Astrocyte of the cerebellum (primary cell): ENCODE measurements at places on chromosomes 5 and 9.

DNA sequence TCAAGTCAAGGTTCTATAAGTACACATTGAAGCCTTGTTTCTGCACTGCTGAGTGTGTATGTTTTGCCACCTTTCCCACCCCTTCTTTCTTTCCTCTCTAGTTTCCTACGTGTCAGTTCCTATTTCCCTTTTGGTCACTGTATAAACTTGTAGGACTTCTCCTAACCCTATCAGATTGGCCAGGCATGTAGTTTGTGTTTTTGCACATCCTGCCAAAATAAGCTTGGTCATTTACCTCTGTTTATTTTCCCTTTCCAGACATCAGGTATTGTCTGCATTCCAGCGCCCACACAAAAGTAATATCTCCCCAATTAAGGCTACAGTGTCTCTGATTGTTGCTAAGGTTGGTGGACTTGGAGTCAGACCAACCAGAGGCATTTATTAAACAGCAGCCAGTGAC lies 252.9 kb upstream of the MPDZ start:
- DNase-seq = no peak

- DNase-seq = no peak
Measured at GRCh38 chr5:2602451-2603271, 148.8 kb downstream of the IRX2 start.

DNA sequence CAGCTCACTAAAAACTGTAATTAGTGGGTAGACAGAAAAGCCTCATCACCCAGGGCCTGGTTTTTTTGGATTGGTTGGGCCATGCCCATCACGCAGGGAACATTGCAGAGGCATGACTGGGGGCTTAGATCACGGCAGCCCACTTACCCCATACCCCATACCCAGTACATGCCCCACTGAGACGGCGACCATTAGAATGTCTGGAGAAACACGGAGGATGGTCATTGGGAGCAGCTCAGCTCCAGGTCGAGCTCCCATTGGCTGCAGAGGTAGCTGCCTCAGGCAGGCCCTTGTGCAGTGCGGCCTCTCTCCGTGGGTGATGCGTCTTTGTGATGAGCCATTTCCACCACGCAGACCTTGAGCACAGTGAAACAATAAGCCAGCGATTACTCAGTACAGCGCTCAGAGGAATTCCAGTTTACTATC lies 204.0 kb downstream of the GADD45G start:
- no peak for DNase-seq

DNA sequence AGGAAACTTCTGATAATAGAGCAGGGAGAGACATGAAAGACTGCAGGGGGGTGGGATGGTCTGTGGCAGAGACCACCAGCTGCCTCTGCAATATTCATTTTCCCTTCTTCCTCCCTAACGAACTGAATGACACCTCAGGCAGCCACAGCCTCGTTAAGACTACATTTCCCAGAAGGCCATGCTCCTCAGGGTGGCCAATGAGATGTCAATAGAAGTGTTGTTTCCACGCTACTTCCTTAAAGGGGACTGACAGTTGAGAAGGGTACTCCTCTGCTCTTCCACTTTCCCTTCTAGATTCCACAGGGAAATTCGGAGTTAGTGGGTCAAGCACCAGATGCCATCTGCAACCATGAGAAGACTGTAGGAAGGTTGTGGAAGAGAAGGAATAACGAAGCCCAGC lies 52.0 kb upstream of the DAPK1 start:
- DNase-seq = no peak

DNA sequence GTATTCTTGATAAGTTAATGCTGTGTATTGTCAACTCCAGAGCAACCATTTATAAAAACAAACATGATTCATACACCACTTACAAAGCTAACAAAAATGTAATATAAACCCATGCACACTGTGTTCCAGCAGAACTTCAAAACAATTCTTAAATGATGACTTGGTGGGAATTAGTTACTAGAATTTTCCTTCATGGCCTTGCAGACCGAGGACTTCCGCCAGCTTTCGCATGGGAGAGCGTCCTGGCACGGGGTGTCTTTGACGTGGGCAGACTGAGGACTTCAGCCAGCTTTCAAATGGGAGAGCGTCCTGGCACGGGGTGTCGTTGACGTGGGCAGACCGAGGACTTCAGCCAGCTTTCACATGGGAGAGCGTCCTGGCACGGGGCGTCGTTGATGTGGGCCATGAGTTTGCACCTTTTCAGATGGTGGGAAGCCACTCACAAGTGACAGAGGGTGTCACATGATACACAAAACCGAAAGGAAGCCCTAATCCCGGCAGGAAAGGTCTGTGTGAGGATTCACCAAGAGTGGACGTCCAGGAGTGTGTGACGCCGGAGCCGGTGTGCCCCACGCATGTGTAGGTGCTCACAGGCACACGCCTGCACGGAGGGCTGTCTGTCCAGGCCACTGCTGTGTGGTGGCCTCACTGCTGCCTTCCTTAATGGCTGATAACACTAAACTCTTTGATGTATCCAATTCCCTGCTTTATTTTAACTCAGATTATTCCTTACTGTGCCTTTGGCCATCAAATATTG lies 211.3 kb upstream of the IRX4 start:
- DNase-seq = peak; percentile 70

- DNase-seq = no peak
Measured at GRCh38 chr9:79408617-79409016, 163.1 kb upstream of the TLE4 start.

GRCh38 chr5:104372376-104372775 lies 809.8 kb upstream of the NUDT12 start:
- DNase-seq = no peak

- DNase-seq = no peak
Measured at GRCh38 chr9:123434619-123435240, 78.7 kb downstream of the CRB2 start.

GRCh38 chr9:114799441-114799840 lies 6.4 kb downstream of the TNFSF15 start:
- DNase-seq = no peak

- no peak for DNase-seq
Measured at GRCh38 chr9:17422994-17423680, 155.7 kb upstream of the SH3GL2 start.

DNA sequence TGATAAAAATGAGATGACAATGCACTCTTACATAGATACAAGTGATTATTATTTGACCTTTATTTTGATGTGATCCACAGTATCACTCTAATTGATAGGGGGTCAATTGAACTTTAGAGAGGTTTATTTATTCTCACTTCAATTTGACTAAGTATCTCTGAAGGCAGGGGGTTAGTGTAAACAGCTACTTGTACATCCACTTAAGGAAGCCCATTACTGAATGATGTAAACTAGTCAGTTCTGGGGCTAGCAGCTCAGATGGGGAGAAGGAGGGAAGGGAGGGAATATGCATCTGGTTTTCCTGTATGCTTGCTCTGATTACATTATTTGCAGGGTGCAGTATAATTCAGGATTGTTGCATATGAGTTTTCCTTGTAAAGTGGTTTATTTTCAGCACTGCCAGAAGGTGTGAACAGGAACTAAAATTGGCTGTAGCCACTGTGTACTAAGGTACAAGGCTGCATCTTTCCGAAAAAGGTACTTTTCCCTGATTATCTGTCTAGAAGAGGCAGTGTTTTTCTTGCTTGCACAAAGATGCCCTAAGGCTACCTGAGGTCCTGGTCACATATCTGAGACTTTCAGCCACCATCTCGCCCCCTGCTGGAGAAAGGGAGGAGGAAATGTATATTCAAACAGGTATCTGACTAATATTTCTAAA lies 51.2 kb downstream of the MRPS27 start:
- DNase-seq = no peak

DNA sequence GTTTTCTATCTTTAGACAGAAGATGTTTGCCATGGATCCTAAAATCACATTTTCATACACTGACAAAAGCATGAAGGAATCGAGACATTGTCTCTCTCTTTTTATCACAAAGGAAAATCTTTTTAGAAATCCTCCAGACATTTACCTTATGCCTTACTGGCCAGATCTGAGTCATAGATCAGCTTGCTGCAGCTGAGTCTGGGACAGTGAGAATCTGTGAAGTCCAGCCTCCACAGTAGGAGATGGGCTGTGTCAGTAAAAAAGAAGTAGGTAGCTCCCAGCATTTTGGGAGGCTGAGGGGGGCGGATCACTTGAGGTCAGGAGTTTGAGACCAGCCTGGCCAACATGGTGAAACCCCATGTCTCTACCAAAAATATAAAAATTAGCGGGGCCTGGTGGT lies 333.4 kb upstream of the ZNF462 start:
- DNase-seq = no peak

DNA sequence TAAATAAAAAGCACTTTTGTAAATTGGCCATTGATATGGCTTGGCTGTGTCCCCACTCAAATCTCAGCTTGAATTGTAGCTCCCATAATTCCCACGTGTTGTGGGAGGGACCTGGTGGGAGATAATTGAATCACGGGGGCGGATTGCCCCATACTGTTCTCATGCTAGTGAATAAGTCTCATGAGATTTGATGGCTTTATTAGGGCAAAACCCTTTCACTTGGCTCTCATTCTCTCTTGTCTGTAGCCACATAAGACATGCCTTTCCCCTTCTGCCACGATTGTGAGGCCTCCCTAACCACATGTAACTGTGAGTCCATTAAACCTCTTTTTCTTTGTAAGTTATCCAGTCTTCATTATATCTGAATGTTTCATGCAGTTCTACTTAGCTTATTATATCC lies 153.2 kb downstream of the TARS1 start:
- no peak for DNase-seq

- no peak for DNase-seq
Measured at GRCh38 chr9:91148306-91148705, 213.4 kb downstream of the AUH start.

GRCh38 chr9:115209601-115210306 lies 91.8 kb upstream of the TNC start:
- DNase-seq = no peak

GRCh38 chr5:112511920-112512319 lies 92.8 kb upstream of the EPB41L4A start:
- no peak for DNase-seq

- no peak for DNase-seq
Measured at GRCh38 chr5:5650242-5650641, 227.8 kb downstream of the ICE1 start.

DNA sequence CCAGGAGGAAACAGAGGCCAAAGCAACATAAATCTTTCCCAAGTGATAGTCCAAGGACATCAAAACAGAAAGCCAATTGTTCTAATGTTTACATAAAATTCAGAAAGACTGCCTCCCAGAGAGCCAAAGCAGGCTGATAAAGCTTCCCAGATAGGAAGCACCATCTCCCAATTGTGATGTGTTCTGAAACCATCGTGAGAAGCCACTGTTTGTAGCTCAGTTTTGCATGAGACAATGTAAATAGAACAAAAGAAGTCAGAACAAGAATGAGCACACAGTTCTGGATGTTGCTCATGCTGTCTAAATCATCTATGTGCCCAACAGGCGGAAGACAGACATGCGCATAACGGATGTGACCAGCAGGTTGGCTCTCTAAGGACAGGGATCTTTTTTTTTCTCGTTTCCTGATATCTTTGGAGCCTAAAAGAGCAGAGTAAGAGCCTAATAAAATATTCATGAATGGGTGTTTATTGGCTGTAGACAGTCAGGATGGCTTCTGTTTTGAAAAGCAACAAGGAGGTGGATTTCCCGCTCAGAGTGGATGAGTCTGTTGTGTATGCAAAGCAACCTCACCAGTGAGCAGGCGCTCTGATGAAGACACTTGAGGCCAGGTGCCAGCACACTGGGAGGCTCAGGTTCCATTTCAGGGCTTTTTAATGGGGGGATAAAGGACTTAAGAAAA lies 113.6 kb downstream of the GNA14 start:
- DNase-seq = no peak
